M059J (cell line): ENCODE measurements at places on chromosomes 11 and 22.
A peak's percentile ranks its signal among the peaks of the same experiment; 100 is the strongest.

DNA sequence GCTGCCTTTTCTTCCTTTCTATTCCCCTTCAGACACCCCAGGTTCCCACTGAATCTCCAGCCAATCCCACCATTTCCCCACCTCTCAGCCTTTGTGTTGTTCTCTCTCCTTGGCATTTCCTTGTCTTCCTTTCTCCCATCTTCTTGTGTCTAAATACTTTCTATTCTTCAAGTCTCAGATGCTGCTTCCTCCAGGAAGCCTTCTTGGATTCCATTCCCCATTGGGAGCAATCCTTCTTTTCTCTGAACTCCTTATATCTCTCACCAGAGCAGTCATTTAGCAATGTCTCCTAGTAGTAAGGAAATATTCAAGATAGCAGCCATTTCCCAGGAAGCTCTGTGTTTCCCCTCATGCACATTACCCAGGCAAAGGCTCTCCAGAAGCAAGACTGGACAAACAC lies 15.4 kb downstream of the YPEL4 start:
- DNase-seq, result no peak

DNA sequence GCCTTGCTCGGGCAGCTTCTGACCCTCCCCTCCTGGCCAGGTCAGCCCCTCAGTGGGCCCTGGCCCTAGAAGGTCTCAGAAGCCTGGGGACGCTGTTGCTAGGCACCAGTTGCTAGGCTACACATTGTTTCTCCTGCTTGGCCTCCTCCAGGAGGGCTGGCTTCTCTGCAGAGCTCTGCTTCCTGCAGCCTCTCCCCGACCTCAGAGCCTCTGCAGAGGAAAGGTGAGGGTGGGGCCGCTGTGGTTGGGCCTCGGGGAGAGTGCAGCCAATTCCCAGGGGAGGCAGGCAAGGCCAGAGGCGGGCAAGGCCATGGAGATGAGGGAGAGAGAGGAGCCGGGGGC lies 27.6 kb upstream of the LRRC10B start:
- DNase-seq, result peak; percentile 56

GRCh38 chr11:121473064-121473777 lies 20.5 kb upstream of the SORL1-AS1 start:
- DNase-seq, result peak; percentile 45

- no peak for DNase-seq
Measured at GRCh38 chr11:93520726-93521509, 22.3 kb downstream of the SMCO4 start.

- no peak for DNase-seq
Measured at GRCh38 chr11:112522536-112522935, 261.9 kb upstream of the PLET1 start.

GRCh38 chr11:111714522-111714921 lies 51.7 kb downstream of the PPP2R1B start:
- no peak for DNase-seq

DNA sequence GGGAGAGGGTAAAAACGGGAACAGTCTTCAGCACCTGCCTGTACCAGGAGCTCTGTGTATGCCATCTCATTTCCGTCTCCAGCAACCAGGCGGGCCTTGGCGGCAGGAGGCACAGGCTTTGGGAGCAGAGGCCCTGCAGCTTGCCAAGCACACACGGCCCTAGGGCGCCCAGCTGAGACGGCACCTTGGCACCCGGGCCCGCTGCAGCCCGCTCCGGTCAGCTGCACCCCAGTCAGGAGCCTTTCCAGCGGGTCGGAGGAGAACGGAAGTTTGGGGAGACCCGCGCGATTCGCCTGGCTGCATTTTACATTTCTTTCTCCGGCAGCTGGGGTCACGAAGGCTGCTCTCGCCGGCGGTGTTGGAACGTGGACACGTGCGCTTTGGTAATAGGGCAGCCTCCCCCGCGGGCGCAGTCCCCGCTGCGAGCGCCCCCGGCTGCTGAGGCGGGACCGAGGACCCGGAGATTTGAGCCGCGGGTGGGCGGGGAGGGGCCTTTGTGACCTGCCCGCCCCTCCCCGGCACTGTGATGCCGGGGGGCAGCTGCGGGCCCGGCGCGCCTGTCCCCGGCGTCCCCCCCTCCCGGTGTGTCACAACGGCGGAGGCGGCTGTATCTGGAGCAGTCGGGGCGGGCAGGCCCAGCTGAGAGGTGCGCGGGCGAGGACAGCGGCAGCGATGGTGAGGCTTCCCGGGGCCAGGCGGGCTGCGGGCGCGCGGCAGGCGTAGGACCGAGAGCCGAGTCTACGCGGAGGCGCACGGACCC lies at the start of gene TUBA8:
TUBA8 (plus strand) TSS at position 616 of the 760 bp plus-strand sequence; CDS start at position 673, 57 bp downstream.
- DNase-seq, result peak; percentile 46

- no peak for DNase-seq
Measured at GRCh38 chr22:23696326-23696851, 5.6 kb downstream of the RGL4 start.

DNA sequence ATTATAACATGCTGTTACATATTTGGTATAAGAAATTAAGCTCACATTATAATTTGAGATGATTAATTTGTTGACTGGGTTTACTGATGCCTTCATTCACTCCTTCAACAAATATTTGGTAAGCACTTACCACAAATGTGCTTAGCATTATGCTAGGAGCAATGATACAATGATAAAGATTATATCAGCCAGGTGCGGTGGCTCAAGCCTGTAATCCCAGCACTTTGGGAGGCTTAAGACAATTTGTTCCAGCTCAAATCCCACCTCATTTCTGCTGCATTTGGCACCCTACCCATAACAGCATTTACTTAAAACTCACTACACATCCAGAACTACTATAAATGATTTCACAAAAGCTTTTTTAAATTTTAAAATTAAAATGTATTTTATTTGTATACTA lies 1263.6 kb upstream of the RAG2 start:
- DNase-seq, result no peak

- DNase-seq, result no peak
Measured at GRCh38 chr22:19998991-19999820, 17.4 kb downstream of the ARVCF start.

GRCh38 chr11:86062719-86063118 lies 6.2 kb downstream of the PICALM start:
- peak; percentile 40 for DNase-seq

DNA sequence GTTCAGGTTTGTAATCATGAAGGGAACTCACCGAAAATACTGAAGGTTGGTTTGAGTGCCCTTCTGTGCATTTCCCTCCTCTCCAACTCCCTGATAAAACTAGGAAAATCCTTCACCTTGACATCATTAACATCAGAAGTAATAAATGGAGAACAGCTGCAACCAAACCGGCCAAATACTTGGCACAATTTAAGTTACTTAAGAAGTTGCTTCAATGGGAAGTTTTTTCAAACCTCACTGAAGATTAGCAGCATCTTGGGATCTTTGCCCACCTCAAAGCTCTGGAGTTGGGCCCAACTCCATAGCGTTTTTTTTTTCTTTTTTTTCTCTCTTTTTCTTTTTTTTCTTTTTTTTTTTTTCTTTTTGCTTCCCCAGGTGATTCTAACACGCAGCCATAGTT lies 784.8 kb downstream of the KCNA4 start:
- no peak for DNase-seq

DNA sequence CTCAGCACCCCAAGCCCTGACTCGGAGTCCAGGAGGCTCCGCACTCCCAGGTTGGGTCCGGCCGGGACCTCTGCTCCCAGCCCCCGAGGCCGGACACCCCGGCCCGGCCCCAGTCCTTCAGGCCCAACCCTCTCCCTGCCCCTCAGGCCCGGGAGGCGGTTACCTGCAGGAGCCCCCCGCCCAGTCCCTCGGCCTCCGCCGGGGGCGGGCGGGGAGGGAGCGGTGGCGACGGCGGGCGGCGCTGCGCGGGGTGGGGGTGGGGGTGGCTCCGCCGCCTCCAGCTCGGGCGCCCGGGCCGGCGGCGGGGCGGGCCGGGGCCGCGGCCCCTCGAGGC lies 310 bp downstream of the TCF20 start:
- no peak for DNase-seq
